Activated CD4-positive, CD25-positive, alpha-beta regulatory T cell (primary cell): ENCODE measurements at places on chromosomes 16 and 17.

GRCh38 chr16:4675864-4676786, 17.2 kb upstream of the NUDT16L1 start:
- DNase-seq, result no peak

GRCh38 chr17:44630703-44631102, 25.6 kb upstream of the MEIOC start:
- DNase-seq, result no peak

DNA sequence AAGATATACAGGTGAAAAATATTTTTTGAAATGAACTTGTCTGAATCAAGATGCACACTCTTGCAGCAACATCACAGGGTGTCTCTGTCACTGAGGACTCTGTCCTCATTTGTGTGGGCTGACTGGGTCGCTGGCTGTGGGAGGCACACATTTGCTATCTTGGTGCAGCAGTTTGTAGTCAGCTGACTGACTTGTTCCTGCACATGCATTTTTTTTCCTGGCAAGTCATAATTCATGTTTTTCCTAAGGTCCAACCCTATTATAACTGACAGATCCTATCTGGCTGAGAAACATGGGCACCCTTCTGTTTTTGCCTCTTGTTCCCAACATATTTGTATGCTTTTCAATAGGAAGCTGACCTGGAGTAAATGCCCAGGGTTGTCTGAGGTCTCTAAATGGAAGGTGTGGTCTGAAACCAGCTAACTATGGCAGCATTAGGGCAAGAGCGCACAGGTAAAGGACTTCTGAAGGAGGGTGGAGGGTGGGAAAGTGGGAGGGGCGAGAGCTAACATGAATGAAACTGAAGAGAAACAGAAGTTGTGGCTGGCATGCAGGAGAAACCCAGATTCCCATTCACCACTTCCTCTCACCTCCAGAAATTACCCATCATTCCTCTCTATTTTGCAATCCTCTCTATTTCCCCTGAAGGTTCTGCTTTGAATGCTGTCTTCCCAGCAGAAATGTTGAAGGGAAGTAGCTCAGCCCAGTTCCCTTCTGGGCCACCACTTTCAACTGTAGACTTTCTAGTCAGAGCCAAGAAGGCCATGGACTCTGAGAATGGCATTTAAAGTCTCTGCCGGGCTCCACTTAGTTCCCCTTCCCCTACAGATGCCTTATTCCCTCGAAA, 166.1 kb downstream of the PRKCA start:
- no peak for DNase-seq

DNA sequence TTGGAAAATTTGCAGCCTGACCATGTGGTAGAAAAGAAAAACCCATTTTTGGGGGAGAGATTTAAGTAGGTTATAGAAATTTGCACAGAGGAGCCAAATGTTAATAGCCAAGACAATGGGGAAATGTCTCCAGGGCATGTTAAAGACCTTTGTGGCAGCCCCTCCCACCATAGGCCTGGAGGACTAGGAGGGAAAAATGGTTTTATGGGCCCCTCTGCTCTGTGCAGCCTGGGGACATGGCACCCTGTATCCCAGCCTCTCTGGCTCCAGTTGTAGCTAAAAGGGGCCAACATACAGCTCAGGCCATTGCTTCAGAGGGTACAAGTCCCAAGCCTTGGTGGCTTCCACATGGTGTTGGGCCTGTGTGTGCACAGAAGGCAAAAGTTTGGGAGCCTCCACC, 245.9 kb upstream of the AXIN2 start:
- DNase-seq, result no peak

DNA sequence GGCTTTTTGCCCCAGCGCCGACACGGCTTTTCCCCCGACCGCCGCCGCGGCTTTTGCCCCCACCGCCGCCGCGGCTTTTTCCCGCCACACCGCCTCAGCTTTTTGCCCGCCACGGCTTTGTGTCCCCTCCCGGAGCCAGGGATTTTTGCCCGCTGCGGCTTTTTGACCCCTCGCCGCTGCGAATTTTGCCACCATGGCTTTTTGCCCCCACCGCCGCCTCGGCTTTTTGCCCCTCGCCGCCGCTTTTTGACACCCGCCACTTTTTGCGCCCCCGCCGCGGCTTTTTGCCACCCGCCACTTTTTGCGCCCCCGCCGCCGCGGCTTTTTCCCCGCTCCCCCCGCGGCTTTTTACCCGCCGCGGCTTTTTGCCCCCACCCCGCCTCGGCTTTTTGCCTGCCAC, 1342.5 kb downstream of the TP53TG3F start:
- no peak for DNase-seq

DNA sequence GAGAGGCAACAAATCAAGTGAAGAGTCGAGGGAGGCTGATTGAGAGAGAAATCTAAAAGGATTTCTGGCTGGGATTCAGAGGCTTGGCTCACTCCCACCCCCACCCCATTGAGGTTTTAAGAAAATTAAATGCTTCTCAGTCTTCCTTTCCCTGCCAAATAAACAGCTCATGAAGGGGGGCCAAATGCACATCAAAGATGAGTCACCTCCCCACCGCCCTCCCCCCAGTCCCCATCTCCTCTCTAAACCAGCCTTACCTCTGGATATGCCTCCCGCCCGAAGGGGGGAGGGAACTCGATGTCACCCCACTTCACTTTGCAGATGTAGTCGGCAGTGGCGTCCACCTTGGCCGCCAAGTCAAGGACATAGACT, 11.6 kb downstream of the ACLY start:
- no peak for DNase-seq

DNA sequence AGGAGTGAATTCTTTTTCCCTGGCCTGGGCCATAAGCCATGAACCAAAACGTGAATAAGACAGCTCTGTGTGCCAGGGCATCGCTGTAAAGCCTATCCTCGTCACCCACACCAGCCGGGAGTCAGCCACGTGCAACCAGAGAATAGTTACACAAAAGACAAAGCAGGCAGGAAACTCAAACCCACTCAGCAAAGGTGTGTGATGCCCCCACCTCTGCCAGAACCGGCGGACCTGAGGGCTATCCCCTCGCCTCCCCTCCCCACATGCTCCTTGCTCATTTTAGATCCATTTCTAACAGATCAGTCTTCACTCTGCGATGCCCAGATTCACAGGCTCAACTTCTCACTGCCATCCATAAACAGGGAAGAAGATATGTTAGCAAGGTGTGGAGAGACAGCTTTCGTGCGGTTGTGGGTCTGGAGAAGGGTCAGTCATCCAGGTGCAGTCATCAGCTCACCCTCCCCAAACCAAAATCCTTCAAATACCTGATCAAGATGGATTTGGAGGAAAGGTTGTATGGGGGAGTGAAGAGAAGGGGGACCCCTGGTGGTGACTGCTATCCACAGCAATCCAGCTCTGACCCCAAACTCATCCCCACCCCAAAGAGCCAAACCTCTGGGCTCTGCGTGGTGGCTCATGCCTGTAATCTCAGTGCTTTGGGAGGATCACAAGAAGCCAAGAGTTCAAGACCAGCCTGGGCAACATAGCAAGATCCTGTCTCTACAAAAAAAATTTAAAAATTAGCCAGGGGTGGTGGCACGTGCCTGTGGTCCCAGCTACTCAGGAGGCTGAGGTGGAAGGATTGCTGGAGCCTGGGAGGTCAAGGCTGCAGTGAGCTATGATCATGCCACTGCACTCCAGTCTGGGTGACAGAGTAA, 219.2 kb downstream of the C16orf78 start:
- DNase-seq, result no peak

DNA sequence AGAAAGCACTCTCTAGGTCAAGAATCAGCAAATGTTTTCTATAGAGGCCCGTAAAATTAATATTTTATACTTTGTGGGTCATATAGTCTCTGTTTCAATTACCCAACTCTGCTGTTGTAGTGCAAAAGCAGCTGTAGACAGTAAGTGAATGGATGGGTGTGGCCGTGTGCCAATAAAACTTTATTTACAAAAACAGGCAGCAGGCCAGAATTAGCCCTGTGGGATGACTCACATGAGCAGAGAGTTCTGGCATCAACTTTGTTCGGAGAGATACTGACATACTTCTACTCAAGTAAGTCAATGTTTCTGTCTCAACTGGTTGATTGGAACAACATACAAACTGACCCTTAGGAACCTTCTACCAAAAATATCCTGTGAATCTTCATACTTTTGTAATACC, 616.2 kb downstream of the MAF start:
- DNase-seq, result no peak

DNA sequence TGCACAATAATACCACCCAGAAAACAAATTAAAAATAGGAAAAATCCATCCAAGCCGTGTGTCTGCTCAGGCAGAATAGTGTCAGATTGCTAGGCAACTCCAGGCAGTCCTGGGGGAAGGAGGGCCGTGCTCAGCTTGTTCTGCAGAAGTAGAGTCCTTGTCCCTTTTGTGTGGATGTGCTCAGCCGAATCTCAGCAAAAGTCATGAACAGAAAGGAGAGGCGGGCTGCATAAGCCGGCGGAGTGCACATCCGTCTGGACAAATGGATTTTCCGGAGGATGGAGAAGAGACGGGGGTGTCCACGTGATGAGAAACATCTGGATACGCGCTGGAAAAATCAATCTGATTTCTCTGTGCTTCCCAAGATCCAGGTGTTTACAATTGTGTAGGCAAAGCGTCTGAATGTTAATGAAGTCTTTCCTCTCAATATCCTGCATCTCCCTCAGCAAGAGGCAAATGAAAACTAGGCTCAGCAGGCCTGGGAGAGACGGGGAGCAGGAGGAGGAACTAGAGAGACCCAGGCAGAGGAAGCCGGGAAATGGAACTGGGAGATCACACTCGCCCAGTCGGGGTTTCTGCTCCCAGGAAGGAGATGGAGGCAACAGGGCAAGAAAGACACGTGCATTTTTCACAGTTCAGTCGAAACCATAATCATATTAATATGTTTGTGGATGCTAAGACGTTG, 7.7 kb upstream of the RBFOX3 start:
- DNase-seq, result no peak

DNA sequence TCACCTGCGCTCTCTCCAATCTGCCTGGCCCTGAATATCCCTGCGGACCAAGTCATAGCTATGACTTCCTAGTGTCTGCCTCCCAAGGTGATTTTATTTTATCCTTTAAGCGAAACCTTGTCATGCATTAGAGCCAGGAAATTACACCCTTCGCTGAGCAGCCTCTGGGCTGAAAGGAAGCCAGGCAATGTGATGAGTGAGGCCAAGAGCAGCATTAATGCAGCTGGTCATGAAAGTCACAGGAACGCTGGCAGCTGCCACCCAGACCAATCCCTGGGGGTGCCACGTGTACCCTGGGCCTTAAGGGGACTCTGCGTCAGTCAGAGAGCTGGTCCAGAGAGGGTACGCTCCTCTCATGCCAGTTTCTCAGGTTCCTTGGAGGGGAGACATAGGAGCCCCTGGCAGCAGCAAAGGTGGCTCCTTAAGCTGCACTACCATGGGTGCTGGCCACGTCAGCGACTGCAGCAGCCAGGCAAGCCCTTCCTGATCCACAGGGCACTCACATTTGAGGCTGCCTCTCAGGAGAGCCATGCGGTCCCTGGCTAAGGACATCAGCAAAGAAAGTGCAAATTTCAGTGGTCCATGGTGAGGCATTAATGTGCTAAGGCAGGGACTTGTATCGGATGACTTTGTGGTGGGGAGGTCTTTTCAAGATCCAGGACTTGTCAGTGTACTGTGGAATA, 42.7 kb upstream of the WSCD1 start:
- DNase-seq, result no peak
